ENCODE measurements at places on chromosomes 2 and 18.

DNA sequence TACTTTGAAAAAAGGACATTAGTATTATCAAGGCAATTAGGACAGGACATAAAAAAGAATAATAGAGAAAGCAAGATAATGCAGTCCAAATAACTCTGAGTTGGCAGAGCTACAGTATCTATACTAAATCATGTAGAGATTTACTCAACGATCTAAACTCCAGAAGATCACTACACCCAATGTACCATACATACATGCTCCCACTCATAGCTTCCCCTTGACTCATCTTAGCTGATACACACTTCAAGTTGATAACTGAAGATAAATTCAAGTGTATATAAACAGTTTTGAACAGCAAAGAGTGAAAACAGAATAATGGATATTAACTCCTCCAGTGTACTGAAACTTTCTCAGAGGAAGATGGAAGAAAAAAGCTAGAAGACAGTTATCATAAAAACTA lies 78.5 kb downstream of the SESTD1 start:
- DNase-seq = peak; percentile 0

DNA sequence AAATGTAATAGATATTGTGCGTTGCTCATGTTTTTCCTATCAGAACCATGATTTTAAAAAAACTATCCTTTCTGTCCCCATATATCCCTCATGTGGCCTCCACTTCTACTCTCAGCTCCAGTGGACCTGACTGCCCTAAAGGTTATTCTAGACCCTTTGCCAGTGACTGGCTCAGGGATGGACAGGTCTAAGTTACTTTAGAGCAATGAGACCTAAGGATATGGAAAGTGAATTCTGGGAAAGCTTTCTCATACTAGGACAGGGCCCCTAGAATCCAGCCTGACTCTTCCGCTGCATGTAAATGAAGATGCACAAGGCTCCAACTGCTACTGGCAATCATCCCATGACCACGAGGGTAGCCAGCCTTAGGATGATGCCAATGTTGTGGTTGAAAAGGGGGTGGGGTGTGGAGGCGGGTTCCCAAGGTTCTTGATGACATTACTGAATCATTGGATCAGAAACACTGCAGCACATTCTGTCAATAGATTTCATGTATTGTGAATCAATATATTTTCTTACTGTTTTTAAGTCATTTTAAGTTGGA lies 21.3 kb downstream of the C2orf69 start:
- DNase-seq = no peak

DNA sequence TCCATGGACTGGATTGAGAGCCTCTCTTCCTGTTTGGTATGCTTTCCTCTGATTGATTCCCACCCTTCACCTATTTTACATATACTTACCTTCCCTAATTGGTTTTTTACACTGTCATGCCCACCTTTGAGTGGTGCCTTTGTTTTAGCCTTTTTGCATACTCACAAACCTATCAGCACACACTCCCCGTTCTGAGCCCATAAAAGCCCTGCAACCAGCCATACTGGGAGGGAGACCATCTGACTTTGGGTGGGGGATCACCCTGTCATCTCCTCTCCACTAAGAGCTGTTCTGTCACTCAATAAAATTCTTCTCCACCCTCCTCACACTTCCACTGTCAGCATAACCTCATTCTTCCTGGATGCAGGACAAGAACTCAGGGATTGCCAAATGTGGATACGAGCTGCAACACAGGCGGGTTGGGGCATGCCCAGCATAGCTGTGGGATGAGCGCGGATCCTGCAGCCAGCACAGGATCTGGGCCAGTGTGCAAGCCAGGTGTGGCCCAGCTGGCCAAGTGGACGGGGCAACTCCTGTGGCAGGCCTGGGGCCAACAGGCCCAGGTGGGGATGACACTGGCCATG lies 9.4 kb upstream of the MOB1A start:
- no peak for DNase-seq

DNA sequence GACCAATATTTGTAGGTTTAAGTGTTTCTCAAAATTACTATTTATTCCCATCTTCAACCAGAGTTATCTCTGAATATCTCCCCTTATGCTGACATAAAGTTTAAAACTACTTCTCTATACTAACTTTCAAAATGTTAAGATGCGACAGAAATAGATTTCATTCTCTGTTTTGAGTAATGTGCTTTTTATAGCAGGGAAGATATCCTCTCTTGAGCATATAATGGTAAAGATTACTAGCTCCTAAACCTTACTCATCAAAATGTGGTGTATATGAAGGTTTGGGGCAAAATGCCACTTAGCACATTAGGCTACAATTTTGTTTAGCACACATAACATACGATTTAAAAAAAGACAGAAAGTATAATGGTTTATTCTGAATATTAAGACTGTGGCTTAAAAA lies 54.4 kb downstream of the CWC22 start:
- no peak for DNase-seq

DNA sequence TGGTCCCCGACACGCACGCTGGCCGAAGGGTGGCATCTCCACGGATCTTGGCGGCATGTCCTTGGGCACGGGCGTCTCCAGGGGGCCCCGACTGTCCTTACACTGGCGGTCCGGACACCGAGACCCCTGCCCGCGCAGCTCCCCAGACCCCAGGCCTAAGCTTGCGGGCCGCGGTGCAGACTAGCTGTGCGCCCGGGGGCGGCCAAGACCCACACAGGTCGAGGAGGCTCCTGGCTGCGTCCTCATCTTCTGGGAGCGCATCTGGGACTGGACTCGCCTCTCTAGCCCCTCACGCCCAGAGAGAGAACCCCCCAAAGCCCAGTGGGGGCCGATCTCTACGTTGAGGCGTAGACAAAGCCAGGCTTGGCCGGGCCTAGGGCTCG lies 475 bp upstream of the TWIST2 start:
- DNase-seq = no peak

- DNase-seq = no peak
These were observed 273.2 kb upstream of the RGPD4 start for GRCh38 chr2:107553539-107553938.

Measured in natural killer cell (primary cell).